Smooth muscle cell of trachea (primary cell): ENCODE measurements at places on chromosomes 16 and 17. TPM values are rescaled to one million over a fixed set of nuclear protein-coding genes. Genes with fewer than 3 reads are reported as not detected.

The PMP22 gene
- total RNA-seq = 96.4 and 139 TPM in 2 replicates

The NPTX1 gene
- total RNA-seq = 148 and 230 TPM in 2 replicates

The CA5A gene
- not detected in 2 replicates for total RNA-seq

The MYL4 gene
- total RNA-seq = not detected in 2 replicates
